ENCODE measurements at places on chromosomes 2 and 18.
A peak's percentile ranks its signal among the peaks of the same experiment; 100 is the strongest.

GRCh38 chr18:32057624-32058165, 34.0 kb upstream of the RNF138 start:
- no peak for DNase-seq

DNA sequence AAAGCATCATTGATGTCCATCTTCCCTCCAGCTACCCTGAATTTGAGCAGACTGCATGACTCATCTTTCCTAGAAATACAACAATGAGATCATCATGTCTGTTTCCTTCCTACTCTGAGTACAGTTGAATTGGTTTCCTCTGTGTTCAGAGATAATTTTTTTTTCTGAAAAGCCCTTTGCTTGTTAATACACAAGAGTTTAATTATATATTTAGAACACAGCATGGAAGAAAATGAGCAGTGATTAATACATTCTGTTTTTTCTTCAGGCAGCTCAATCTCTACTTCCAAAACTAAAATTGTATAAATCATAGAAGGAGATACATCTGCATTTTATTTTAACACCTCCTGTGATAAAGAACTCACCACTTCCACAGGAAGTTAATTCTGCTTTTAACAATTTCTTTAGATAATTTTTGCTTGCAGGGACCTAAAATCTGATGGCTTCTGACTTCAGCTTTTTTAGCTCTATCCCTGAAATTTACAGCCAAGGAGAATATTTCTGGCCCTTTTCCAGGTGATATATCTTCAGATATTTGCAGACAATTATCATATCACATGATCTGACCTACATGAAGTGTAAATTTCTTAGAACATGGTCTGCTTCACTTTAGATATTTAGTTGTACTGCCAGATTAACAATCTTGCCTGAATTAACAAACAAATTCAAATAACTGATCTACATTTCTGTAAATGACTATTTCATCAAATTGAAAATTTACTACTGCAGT, 249.0 kb downstream of the TRIB2 start:
- DNase-seq: no peak

GRCh38 chr18:61551586-61551985, 218.4 kb downstream of the CDH20 start:
- DNase-seq: peak; percentile 33

DNA sequence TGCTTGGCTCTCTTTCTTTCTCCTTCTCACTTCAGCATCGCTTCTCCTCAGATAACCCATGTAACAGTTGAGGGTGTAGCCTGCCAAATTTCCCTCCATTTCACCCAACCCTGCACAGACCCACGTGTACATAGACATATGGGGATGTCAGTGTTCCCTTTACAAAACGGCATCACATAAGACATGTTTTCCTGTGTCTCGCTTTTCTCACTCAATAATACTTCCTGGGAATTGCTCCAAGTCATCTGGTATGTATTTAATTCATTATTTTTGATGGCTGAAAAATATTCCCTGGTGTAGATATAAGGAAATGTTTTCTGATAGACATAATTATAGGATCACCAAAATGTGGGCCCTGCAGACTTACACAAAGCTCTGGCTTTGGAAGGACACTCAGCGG, 176.8 kb downstream of the LOXHD1 start:
- no peak for DNase-seq

- no peak for DNase-seq
These were observed 41.0 kb downstream of the FHOD3 start for GRCh38 chr18:36338403-36338933.

- DNase-seq: no peak
These were observed 204.1 kb downstream of the CELF4 start for GRCh38 chr18:37361335-37362157.

DNA sequence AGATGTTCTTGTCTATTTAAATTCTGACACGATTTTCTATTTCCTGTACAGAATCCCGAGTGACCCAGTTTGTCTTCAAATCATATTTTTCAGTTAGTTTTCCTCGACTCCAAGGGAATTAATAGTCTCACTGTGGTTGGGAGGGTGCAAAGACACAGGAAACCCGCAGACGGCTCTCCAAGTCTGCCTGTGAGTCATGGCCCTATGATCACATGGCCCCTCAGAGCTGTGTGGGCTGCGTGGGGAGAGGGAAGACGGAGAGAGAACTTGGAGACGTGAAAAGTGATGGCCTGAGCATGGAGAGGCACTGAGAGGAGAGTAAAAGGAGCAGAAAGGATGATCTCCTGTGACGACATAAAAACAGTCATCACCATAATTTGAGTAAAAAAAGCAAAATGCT, 989.9 kb downstream of the DCDC2C start:
- DNase-seq: no peak

DNA sequence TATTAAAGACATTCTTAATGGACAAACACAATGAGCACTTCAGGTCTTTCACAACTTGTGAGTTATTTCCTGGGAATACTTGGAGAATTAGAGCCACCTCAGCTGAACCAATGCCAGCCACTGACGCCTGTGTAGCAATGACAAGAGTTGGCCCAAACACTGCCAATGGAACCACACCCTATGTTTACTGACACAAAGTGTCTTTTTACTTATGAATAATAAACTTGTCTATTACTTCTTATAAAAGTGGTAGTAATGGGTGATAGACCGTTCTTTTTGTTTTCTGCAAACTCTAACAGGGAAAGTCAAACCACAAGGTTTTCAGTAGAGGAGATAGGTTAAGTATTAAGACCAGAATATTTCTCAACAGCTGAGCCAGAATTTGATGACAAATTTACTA, 12.5 kb upstream of the CHAC2 start:
- no peak for DNase-seq

DNA sequence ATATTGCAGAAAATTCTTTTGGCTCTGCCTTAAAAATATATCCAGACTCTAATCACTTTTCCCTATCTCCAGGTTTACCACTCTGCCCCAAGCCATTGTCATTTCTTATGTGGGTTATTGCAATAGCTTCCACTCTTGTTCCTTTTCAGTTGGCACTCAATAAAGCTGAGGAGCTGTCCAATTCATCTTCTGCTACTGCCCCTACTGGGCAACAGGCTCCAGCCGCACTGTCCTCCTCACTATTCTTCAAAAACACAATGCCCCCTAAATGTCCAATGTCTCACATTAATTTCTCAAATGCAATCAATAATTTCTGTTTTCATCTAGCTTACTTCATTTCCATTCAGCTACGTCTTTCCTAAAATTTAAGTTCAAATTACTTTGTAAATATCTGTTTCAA, 1262.5 kb upstream of the CDH2 start:
- no peak for DNase-seq

DNA sequence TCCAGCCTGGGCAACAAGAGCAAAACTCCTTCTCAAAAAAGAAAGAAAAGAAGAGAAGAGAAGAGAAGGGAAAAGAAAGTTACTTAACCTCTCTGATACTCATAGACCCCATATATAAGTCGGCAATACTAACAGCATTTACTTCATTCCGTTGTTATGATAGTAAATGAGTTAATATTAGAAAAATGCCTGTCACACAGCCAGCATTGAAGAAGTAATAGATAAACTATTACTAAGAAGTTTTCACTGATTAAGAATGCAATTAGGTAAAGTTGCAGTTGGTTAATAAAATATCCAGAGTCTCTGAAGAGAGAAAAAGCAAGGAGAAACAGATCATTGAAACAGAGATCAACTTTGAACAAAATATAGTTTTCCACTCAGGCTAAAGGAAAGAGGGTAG, 161.3 kb upstream of the UBE2E3 start:
- DNase-seq: no peak

- no peak for DNase-seq
These were observed 149.6 kb downstream of the MTCL1 start for GRCh38 chr18:8854962-8855361.

GRCh38 chr2:85071096-85071495, 62.1 kb upstream of the TCF7L1 start:
- DNase-seq: no peak

DNA sequence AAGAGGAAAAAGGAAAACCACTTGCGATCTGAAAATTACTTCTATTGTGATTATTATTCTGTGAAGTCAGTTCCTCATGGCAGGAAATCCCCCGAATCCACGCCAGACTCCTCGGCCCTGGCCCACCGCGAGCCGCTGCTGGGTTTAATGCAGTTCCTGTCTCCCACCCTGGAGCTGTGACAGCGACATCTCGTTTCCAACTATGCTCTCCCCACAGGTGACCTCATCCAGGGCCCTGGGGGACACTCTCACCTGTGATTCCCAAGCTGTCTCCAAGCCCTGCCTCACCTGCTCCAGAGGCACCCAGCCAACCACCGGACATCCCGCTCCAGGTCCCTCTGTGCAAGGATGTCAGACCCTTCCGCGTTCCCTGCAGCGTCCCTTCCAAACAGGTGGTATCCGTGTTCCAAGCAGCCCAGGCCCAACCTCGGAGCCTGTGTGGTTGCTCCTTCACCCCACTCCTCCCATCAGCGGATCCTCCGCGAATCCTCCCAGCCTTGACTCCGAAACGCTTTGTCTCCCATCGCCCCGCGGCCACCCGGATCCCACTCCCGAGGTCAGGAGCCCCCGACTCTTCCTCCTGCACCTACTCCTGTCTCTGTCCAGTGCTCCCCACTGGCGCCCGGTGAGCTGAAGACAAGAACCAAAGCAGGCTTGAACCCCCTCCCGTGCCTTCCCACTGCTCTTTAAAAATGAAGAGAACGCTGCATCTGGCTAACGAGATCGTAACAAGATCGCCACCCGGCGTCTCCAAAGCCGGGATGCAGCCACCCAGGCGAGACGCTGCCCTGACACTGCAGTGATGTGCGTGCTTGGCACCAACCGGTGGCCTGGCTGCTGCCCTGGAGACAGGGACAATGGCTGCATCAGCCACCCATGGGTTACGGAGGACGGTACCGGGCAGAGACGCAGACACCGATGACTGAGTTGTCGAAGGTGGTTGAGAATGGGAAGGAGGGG, 96.5 kb downstream of the NDUFA10 start:
- no peak for DNase-seq

DNA sequence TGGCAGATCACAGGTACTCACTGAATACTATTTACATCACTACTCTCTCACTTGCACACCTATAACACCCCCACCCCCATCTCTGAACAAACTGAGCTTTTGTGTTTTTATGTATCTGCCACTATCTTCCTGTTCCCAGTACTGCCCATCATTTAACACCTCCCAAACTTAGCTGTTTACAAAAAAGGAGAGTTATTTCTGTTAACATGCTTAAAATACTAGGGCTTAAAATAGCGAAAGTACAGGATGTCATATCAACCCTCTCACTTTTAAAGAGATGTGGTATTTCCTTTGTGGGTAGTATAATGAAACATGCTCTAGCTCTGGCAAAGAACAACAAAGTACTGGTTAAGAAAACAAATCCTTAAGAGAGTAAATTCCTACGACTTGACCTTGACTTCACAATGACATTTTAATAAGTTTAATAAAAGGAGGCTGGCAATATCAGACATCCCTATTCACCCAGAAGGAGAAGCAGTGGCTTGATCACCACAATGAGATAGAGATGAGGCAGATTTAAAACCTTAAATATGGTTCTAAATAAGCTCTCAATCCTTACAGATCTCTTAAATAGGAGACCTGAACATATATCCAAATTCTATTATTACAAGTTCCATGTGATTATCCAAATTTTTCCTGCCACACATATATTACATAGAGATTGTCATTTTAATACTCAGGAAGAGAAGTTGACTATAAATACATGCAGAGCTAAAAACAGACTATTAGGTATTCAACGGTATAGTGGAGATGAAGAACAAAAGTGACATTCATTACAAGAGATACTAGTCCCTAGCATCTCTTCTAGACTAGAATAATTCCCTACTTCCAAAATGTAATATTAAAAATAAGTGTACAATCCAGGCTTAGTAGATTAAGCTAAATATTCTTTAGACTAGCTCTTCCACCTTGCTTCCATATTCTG, 36.9 kb downstream of the TRAK2 start:
- DNase-seq: no peak

DNA sequence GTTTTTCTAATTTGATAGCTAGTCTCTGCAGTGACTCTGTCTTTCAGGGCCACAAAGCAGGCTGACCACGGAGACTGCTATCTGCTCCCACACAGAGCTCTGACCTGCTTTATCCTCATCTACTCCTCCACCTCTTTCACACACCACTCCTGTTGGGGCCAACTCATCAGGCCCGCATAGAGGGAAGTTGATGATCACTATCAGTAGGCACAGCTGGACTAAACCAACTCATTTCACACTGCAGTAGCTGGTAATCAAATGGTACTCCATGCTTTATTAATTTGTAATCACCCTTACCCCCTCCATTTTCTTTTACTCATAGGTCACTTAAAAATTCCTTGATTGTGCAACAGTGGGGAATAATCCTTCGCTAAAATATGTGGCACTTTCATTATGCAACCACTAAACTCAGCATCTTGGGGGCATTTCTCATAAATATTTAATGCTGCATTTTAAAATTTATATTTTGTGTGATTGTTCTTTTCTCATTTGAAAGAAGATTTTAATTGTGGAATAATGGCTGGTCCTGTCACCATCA, 249.8 kb upstream of the GCFC2 start:
- DNase-seq: no peak

GRCh38 chr18:5879479-5879882, 15.8 kb downstream of the TMEM200C start:
- DNase-seq: no peak

DNA sequence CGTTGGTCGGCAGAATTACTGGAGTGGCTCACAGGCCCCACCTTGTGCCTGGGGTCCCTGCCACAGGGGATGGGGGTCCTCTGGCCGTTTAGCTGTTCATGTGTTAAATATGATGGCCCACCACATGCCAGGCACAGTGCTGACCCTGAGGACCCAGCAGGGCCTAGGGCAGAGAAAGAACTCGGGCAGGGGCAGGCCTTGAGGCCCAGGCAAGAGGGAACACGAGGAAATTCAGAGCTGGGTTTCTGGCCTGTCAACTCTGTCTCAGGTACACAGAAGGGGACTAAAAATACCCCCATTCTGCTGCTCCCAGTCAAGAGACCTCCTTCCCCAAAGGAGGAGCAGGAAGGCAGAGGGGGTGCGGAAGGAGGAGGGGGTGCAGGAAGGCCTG, 66.2 kb downstream of the DNMT3A start:
- DNase-seq: no peak

DNA sequence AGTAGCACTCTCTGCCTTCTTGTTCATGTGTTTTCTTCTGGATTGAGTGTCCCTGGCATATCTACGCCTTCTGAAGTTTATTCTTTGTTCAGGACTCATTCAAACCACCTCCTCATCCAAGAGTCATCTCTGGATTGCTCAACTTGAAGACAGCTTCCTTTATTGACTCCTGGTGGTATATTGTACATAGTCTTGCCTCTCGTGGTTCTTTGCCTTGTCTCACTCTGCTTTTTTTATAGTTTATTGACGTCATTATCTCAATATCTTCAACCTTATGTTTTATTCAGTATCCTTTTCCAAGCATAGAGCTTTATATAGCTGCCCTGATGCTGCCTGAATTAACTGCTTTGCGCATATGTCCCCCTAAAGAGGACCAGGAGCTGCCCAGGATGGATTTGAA, 161.7 kb downstream of the INSIG2 start:
- no peak for DNase-seq

DNA sequence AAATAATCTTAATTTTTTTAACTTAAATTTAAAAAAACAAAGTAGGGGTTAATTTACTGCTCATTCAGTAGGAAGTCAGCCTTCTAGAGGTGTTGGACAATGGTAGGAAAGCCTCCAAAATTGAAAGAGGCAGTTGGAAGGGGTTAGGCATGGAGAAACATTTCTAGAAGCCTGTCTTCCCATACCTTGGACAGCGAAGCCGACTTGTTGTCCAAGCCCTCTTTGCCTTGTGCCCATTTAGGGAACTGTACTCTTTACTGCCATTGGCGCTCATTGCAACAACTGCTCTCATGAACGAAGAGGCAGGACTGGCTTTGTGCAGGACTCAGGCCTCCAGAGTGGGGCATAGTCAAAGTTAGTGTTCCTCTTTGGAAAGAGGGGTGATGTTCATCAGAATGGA, 333.3 kb downstream of the HRH4 start:
- no peak for DNase-seq

- no peak for DNase-seq
These were observed 12.1 kb upstream of the MAPRE2 start for GRCh38 chr18:35029103-35029502.

Data from NCI-H1417 treated with DMSO at 0.1 percent for 48 hours (cell line).